ENCODE measurements at places on chromosomes 4 and X.

GRCh38 chrX:36986231-36986630 is 21.9 kb upstream of the FAM47C start:
- DNase-seq: no peak

- DNase-seq: no peak
Measured at GRCh38 chr4:158214856-158215255, 4.6 kb downstream of the TMEM144 start.

DNA sequence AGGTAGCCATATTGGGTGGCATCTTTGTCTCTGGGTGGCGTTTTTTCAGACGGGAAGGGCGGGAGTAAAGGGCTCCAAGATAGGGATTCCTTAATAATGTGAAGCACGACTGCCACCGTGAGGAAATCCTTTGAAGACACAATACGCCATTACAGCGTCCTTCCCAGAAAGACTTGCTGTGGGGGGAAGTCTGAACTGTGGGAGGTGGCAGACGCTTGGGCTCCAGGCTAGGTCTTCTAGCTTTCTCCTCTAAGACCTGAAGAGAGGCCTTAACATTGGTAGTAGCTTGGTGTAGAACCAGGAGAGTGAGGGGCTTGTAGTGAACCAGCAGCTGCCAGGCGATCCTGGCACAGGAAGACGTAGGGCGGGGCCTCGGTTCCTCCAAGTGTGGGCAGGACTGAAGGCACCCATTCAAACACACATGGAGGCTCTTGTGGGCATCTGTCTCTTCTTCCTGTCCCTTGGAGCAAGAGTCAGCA is 197.3 kb downstream of the OR13H1 start:
- DNase-seq: no peak

- DNase-seq: no peak
Measured at GRCh38 chr4:71663780-71664179, 120.1 kb downstream of the GC start.

DNA sequence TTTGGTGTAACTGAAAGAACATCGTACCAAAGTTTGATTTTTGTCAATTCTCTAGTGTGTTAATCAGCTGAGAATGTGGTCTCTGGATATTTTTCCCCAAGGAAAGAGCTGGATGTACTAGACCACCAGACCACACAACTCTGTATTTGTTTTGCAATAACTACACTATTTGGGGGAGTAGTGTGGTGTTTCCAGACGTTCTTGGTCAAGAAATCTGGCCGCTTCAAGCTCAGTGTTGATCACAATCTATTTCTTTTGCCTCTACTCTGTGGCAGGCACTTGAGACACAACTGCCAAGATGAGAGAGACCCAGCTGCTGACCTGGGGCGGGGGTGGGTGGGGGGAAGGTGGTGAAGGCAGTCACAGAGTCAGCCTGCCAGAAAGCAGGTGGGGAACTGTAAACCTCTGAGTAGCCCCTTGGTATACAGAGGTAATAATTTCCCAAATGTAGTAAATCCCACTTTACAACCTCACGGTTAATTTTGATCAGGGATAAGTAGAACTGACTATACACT is 30.6 kb downstream of the PTTG2 start:
- DNase-seq: no peak

GRCh38 chr4:26144526-26145155 is 176.2 kb upstream of the RBPJ start:
- DNase-seq: no peak

DNA sequence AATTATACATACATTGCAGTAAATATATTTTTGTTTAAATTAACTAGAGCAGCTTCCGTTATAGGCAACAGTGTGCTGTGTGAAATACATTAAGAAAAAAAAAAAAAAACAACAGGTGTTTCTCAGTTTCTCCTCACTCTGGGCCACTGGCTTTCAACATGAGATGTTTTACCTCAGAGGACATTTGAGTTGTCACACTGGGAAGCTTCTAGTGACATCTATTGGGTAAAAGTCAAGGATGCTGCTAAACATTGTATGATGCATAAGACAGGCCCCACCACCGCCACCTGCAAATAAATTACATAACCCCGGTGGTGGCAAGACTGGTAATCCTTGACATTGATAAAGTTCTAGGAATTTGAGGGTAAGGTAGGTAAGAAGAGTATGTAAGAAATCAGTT is 1512.2 kb downstream of the C4orf33 start:
- no peak for DNase-seq

GRCh38 chrX:10190367-10190766 is 33.6 kb downstream of the CLCN4 start:
- DNase-seq: peak; percentile 33

- no peak for DNase-seq
Measured at GRCh38 chr4:84666439-84666838, 83.5 kb downstream of the CDS1 start.

DNA sequence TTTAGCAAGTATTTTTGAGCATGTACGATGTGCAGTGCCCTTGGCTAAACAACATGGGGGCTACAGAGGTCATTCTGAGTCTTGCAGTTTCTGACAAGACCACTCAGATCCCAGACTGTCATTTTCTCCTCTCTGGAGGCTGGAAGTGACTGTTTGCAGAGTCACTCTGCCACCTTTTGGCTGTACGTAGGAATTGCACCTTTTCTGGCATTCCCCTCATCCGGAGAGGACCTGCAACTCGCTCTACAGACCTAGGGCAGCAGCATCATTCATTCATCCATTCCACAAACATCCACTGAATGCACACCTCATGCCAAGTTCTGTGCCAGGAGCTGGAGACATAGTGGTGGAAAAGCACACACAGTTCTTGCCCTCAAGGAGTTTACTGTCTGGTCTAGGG is 160.4 kb upstream of the GPR101 start:
- DNase-seq: no peak

GRCh38 chr4:41050116-41050515 is 164.2 kb downstream of the APBB2 start:
- no peak for DNase-seq

GRCh38 chr4:70954032-70954431 is 39.4 kb upstream of the DCK start:
- DNase-seq: no peak

GRCh38 chr4:70062000-70062399 is 11.8 kb downstream of the HTN1 start:
- no peak for DNase-seq

GRCh38 chrX:52262195-52262546 is 77.5 kb downstream of the MAGED4 start:
- no peak for DNase-seq

- no peak for DNase-seq
Measured at GRCh38 chr4:6905516-6906445, 3.8 kb upstream of the TBC1D14 start.

- no peak for DNase-seq
Measured at GRCh38 chr4:124181039-124181438, 531.5 kb downstream of the ANKRD50 start.

GRCh38 chrX:53321230-53321942 is 40.0 kb upstream of the IQSEC2 start:
- no peak for DNase-seq

DNA sequence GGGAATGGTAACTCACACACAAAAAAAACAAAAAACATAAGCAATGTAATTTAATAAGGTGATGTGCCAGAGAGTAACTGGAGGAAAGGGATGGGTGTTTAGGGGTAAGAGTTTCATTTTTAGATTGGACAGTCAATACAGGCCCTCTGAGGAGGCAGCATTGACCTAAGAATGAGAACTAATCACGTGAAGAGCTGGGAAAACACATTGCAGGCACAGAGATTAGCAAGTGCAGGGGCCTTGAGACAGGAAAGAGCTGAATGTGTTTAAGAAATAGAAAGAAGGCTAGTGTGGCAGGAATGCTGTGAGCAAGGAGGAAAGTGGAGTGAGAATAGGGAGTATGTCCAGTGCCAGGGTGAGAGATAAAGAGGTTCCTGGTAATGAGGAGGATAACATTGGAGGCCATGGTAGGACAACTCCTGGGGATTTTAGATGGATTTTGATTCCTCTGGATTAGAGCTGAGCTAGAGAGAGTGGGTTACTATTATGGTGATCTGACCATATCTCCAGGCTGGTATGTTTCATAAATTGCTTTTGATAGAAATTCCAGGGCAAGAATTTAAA is 17.6 kb downstream of the PDLIM5 start:
- DNase-seq: no peak

DNA sequence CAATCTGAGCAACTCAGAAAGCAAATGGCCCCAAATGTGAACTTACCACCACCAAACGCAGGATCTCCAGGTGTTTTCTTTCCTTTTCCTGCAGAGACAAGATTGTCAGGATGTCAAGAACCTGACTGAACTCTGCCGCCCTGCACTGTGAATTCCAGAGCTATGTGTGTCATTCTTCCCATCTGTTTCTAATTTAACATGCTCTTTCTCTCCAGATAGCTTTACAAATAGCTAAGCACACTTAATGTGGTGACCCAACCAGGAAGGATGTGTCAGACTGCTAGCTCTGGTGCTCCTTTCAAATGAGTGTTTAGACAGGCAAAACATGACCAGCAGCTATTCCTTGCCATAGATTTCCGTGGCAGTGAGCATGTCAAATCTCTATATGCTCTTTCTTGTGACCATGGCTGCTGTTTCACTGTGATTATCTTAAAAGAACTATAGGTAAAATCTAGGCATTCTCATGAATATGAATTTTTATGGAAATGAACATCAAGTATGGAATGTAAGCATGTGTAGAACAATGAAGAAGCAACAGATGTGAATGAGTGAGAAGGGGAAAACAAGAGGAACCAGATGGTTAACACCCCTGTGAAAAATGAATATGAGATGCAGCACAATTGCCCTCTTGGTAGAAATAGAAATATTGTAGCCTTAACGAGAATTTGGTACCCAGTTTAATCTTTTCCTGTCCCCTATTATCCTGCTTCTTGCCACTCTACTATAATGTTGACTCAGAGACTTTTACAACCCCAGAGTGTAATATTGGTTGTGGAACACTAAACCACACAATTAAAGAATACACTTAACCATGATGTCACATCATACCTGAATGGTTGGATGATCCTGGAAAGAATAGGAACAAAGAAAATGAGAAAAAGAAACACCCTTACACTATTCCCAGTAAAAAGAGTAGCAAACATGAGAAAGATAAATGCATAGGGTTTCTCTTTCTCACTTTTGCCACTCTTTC is 247.8 kb upstream of the DKK2 start:
- DNase-seq: no peak

- no peak for DNase-seq
Measured at GRCh38 chrX:154419688-154420401, 8.5 kb downstream of the TAFAZZIN start.

DNA sequence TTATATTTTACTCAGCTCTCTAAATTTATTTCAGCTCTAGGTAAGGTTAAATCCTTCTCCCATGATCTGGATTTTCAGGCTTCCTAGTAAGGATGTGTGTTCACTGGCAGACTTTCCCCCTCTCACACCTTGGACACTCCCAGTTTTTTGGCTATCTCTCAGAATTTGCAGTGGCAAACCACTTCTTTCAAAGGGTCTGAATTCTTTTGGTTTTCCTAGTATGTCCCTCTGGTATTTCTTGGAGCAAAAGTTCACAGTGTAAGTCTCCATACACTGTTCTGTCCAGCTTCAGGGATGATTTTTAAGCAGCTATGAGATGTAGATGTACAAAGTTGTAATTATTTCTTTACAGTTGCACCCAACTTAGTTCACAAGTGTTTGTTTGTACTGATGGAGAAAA is 653.8 kb upstream of the GALNT7 start:
- no peak for DNase-seq

- DNase-seq: no peak
Measured at GRCh38 chrX:149799095-149799714, 17.5 kb downstream of the MAGEA9 start.

DNA sequence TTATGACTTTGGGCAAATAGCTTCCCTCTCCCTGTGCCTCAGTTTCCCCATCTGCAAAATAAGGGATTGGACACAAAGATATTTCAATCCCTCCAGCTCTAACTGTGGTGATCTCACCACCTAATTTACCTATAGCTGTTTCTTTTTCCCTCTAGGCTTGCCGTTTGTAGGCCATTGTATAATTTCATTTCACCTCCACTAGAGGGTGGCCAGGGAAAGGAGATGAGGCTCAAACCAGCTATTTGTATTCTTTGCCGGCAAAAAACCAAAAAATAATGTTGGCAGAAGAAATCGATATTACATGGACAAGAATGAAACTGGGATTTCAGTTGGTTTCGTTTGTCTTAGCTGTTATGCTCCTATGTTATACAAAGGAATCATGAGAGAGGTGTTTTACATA is 36.1 kb upstream of the DOCK11 start:
- DNase-seq: no peak

- no peak for DNase-seq
Measured at GRCh38 chrX:63785708-63786040, 660 bp upstream of the ARHGEF9 start.

GRCh38 chr4:108361446-108361820 is 192.7 kb upstream of the LEF1 start:
- no peak for DNase-seq

DNA sequence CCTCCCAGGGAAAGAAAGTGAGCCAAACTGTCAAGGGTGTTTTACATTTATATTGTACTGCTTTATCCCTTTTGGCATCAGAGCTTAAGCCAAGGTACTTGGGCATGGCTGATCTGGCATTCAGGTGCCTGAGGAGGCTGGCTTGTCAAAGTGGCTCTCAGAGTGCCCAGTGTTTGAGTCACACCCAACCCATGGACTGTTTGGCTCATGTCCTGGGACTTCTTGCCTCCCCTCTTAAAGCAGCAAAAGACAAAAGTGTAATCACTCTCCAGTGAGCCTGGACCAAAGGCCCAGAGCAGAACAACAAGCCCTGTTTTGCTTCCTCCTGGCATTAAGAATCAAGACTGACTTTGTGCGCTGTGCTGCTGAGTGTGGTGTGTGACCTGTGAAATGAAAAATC is 311.7 kb upstream of the TAPT1 start:
- no peak for DNase-seq

DNA sequence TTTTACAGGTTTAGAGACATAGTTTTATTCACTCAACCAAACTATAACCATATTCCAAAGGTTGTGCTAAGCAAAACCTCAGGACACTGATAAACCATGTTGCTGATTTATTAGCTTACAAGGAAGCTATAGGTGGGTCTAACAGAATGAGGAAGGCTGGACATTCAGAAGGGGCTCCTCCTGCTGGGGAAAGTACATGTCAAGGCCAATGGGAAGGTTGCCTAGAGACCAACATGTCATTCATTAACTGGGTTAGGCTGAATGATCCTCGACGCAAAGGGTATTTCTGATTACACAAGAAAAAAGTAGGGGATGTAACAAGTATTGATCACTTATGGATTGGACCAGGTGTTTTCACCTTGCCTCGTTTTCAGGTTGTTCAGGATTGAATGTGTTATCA is 30.3 kb downstream of the SLC10A6 start:
- no peak for DNase-seq

- no peak for DNase-seq
Measured at GRCh38 chr4:23153076-23153475, 460.3 kb downstream of the GBA3 start.

Data from LNCaP clone FGC (cell line).